ENCODE measurements at places on chromosomes 7 and 10.

- DNase-seq = no peak
Measured at GRCh38 chr7:133480868-133481267, 228.0 kb downstream of the EXOC4 start.

DNA sequence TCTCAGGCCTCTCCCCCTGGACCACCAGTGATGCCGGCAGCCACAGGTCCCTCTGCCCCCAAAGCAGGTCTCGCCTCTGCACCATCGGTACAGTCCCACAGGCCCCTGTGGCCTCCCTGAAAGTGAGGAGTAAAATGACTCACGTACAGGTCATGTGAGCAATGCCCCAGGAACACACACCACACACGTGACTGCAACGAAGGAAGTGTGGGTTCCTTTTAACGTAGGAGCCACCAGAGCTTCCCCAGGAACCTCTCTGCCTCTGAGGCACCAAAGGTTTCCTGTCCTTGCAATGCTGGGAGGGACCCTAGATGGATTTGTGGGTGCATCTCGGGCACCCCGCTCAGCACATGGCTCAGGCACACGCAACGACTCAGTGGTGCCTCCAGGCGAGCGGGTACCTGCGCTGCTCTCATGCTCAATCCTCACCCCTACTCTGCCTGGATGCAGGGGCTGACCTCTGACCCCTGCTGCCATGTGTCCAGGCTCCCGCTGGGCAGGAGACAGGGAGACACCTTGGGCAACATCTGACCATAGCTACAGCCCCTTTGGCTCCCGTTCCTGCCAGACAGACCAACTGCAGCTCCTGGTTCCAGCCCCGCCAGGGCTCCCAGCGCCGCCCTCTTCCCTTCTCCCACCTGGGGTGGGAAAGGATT, 120.7 kb downstream of the PRKAG2 start:
- DNase-seq = no peak

GRCh38 chr10:102413053-102413705, 5.4 kb downstream of the PSD start:
- DNase-seq = no peak

DNA sequence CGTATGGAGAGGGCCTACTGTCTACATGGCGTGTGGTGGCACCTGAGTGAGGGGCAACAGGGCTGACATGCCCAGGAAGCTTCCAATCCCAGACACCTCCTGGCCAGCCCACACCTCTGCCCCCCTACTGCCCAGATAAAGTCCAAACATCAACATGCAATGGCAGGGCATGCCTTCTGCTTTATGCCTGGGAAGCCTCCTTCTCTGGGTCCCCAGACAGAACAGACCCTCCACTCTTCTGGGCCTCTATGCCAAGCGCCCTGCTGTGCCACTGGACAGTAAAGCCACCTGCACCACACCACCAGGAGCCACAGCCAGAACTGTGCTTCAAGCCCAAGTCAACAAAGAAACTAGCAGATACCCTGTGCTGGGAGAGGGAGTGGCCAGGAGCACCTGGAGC, 12.5 kb downstream of the TMEM72 start:
- no peak for DNase-seq

DNA sequence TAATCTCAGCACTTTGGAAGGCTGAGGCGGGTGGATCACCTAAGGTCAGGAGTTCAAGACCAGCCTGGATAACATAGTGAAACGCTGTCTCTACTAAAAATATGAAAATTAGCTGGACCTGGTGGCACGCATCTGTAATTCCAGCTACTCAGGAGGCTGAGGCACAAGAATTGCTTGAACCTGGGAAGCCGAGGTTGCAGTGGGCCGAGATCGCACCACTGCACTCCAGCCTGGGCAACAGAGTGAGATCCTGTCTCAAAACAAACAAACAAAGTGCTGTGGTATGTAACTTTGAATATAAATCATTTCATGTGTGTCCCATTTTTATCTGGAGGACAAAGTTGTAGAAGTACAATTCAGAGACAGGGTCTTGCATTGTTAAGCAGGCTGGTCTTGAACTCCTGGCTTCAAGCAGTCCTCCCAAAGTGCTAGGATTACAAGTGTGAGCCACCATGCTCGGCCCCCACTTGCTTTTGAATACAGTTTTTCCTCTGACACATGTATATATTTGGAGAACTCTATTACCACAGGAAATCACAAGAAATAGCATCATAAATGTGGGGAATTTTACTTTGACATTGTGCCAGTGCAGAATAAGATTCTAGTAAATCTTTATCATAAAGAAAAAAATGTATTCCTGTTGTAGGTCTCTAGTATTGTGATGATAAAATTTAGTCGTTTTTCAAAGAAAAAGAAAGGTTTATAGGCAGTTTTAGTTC, 32.6 kb downstream of the PTPN12 start:
- DNase-seq = no peak

GRCh38 chr7:44259547-44260457, 59.0 kb downstream of the YKT6 start:
- no peak for DNase-seq

GRCh38 chr10:38032886-38033285, 22.4 kb downstream of the ZNF33A start:
- no peak for DNase-seq

Data from HEK293T (cell line).